ENCODE measurements at places on chromosomes 5 and 9.
A peak's percentile ranks its signal among the peaks of the same experiment; 100 is the strongest.

DNA sequence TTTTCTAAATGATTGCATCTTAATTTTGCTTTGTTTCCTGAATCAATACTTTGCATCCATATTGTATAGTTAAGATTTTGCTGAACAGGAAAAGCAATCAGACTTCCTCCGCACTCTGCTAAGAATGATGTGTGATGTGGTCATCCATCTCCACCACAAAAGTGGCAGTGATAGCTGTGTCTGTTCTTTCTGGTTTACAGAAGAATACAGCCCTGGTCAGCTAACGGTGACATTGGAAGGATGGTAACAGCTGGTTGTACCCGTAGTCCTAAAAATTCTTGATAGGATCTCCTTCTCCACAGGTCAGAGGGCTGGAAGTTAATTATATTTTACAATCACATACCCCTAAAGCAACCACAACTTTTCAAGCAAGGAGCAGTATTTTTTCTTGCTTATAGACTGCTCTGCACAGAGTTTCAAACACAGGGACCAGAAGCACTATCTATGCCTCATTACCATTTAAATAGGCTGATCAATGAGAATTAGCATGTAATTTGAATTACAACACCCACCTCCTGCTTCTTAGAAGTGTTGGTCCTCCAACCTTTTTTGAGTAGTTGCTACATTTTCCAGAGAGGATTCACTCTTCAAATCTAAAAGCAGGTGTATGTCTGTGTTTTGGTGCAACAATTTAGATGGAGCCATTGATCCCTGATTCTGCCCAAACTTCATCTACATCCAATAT is 1191.9 kb upstream of the NUDT12 start:
- no peak for DNase-seq

DNA sequence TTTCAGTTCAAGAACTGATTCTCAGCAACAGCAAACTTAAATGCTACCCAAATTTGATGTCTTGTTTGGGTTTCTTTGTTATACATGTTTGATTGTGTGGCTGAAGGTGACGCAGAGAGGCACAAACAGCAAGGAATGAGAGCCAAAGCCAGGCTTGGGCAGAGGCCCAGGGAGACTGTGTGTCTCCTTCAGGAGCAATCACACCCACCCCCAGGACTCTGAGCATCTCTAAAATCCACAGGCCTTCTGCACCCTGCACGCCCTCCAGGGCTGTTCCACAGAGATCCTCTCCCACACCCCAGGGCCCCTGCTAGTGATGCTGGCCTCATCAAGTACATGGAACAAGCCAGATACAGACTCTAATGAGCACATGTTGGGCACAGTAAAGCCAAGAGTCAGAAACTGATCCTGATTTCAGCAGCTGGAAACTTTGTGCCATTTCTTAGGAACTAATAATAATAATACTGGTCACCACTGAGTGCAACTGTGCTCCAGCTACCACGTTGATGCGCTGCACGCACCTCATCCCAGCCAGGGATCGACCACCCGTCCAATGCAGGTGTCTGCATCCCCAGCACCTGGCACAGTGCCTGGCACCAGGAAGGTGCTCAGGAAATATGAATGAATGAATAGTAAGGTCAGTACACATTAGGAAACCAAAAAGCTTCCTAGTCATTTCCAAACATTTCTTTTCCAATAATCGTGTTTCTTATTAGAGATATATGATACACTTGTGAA is 54.6 kb upstream of the TCF7 start:
- DNase-seq = no peak

DNA sequence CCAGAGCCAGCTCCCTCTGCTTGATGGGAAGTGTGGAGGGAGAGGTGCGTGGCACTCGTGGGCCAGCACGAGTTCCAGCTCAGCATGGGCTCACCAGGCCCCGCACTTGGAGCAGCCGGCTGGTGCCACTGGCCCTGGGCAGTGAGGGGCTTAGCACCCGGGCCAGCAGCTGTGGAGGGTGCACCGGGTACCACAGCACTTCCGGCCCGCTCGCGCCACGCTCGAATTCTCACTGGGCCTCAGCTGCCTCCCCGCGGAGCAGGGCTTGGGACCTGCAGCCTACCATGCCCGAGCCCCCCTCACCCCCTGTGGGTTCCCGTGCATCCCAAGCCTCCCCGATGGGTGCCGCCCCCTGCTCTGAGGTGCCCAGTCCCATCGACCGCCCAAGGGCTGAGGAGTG is 98.4 kb downstream of the DCP2 start:
- no peak for DNase-seq

- DNase-seq = no peak
Measured at GRCh38 chr5:61669531-61669930, 337.5 kb downstream of the ZSWIM6 start.

DNA sequence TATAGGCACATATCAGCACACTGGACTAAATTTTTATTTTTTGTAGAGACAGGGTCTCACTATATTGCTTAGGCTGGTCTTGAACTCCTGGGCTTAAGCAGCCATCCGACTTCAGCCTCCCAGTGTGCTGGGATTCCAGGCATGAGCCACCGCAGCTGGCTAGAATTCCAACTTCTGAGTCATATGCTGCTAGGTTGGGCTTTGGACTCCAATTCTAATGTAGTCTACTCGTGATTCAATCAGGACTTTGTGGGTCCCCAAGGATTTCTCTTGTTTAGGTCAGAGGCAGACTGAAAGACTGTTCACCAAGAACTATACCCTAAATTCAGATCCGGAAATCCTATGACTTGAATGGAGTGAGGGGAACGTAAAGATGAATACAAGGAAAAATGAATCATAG is 68.2 kb upstream of the CHD1 start:
- DNase-seq = no peak

DNA sequence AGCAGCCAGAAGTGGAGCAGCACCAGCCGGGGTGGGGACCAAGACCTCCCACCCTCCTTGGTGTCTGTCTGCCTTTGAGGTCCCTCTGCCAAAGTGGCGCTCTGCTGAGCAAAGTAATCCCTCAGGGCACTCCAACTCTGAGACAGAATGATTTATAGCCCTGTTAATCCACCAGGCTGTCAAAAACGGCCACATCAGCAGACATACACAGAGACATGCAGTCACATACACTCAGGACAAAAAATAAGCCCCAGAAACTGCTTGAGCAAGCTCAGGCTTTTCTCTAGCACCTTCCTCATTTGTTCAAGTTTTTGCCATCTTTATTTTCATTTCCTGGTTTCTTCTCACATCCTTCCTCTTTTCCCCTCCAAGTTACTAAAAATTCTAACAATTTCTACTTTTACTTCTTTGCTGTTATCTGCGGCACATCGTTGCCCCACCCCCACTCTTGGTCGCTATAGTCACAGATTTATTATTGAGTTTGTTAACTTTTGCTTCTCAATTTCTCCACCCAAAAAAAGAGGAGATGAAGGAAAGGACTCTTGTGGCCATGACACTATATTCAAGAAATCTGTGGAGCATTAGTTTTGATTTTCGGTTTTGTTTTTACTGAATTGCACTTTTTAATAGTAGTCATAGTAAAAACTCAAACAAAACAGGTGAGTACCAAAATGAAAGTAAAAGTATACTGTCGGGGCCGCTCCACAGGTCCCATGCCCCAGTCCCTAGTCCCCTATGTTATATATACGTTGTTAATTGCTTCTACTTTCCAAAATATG is 17.4 kb upstream of the ADRB2 start:
- DNase-seq = peak; percentile 65

DNA sequence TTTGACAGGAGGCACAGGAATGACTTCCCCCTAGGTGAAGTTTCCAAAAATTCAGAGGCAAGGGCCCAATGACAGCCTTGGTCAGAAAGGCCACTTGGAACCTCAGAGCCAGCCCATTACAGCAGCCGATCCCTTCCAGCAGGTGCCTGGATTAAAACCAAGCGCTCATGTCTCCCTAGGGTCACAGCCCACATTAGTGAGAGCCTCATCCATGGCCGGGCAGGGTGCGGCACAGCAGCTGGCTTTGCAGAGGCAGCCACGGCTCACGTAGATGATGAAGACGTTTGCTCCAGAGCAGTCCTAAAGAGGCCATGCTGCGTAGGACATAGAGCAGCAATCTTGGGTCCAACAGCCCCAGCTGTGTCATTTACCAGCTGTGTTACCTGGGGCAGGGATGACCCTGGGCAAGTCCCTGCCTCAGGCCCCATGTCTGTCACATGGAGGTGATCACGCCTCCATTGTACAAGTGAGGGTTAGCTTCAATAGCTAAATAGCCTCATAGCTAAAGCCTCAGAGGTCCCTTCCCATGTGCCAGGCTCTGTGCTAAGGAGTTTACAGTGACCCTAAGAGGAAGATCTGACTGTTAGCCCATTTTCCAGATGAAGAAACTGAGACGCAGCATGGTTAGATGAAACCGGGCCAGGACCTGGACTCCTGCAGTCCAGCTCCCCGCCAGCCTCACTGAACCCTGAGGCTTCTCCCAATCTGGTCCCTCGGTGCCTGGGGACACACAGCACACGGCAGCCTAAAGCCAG is 39.2 kb downstream of the NEK6 start:
- DNase-seq = no peak

DNA sequence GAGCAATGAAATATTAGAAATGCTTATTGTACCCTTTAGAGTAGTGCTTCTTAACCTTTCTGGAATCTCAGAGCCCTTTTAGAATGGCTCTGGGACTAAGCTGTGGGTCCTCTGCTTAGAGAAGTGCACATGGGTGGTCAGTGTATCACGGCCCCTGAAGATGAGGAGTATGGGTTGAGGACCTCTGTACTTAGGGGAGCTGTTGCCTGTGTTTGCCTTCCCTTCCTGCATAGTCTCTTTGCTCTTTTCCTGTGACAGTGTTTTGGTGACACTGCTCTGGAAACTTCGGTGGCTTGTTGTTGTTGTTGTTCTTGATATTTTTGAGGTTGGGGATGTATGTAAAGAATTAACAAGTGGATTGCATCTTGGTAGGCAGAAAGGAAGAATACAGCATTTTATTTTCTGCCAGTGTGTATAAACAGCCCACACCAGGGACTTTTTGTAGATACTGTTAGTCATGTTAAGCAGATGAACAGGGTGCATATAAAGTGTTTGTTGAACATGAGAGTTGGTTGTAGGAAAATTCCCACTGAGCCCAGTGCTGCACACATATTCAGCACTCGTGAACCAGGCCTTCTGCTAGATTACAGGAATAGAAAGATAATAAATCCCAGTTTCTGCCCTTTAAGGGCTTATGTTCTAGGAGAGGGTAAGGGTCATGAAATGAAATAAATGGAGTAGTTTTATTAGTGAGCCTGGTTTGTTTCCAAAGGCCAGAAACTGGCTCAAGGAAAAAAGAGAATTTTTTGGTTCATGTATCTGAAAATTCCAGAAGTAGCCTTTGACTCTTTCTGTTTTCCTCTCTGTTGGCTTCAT is 199.7 kb downstream of the ARHGAP26 start:
- no peak for DNase-seq

- no peak for DNase-seq
Measured at GRCh38 chr5:4977416-4978110, 162.6 kb upstream of the ADAMTS16 start.

GRCh38 chr9:76585487-76586389 is 126.8 kb downstream of the GCNT1 start:
- DNase-seq = no peak

DNA sequence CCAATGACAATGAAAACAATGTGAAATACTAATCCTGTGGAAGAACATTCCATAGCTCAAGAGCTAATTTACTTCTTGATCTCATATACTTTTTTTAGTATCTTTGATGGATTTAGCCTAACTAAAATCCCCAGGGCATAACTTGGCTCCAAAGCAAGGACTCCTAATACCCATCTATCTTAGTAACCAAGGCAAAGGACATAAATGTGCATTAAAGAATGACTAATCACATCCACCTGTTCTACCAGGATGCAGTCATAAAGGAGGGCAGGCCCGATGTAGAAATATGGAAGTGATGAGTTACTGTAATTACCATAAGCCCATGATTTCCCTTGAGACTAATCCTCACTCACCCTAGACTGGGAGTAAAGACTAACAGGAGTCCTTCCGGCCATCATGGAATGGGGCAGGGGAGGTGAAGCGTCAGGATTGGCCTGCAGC is 56.9 kb downstream of the KIF24 start:
- DNase-seq = no peak

GRCh38 chr5:132464156-132464939 is 26.2 kb downstream of the IRF1 start:
- no peak for DNase-seq

DNA sequence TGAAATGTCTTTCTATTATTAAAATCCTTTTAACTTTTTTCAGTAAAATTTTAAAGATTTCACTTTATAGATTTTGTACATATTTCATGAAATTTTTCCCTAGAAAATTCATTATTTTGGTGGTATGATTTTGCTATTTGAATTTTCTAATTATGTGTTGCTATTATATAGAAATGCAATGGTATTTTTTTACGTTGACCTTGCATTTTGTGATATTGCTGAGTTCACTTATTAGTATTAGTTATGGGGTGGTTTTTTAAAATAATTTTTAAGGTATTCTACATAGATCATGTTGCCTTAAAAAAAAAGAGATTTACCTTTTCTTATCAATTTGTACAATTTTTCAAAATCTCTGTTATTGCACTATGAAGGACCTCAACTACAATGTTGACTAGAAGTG is 458.3 kb downstream of the TLE1 start:
- DNase-seq = no peak

GRCh38 chr9:93011114-93011513 is 47.4 kb upstream of the SUSD3 start:
- DNase-seq = no peak

- DNase-seq = no peak
Measured at GRCh38 chr9:82891321-82891720, 171.6 kb downstream of the RASEF start.

DNA sequence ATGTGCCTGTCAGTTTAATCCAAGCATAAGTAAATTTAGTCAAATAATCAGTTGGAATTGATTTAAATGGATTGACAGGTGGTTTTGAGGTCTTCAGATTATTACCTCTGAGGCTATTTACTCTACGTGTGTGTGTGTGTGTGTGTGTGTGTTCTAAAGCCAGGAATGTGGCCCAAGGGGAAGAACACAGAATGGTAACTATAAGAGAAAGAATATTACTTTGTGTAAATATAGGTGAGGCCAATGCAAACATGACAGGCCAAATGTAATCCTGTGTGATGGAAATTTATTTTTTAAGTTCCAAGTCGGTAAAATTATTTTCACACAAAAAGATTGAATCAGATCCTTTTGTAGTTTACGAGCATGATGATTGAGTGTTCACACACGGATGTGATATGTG is 390.0 kb downstream of the PLK2 start:
- no peak for DNase-seq

DNA sequence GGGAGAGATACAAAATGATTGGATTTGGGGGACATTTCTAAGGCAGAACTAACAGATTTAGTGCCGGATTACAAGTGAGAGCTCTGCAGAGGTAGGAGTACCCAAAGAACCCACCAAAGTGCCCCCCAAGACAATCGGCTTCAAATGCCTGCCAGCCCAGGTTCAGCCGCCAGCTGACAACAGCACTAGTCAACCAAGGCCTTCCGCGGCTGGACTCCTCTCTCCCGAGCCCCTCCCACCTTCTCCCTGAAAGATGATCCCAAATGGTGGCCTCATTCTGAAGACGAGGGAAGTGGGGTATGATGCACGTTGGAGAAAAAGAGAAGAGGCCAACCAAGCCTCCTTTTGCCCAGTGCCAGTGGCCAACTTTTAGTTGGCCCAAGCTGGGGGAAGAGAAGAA is 210.4 kb upstream of the SLC30A5 start:
- no peak for DNase-seq
